ENCODE measurements at places on chromosomes 6 and 20.
A peak's percentile ranks its signal among the peaks of the same experiment; 100 is the strongest.

- DNase-seq: no peak
Observed at GRCh38 chr6:13766201-13766634, 48.1 kb downstream of the MCUR1 start.

- no peak for DNase-seq
Observed at GRCh38 chr6:149135809-149136208, 181.7 kb upstream of the TAB2 start.

GRCh38 chr20:4014031-4014474 lies 1.3 kb downstream of the RNF24 start:
- DNase-seq: peak; percentile 47

GRCh38 chr20:51510936-51511605 lies 31.4 kb downstream of the NFATC2 start:
- DNase-seq: no peak

- DNase-seq: no peak
Observed at GRCh38 chr6:15434823-15435380, 189.0 kb downstream of the JARID2 start.

GRCh38 chr20:60228255-60228654 lies 270.0 kb downstream of the CDH26 start:
- DNase-seq: no peak

GRCh38 chr6:2915150-2915549 lies 12.0 kb upstream of the SERPINB9 start:
- no peak for DNase-seq

GRCh38 chr20:37364927-37365272 lies 19.0 kb downstream of the SRC start:
- no peak for DNase-seq
